ENCODE measurements at places on chromosomes 4 and X.

DNA sequence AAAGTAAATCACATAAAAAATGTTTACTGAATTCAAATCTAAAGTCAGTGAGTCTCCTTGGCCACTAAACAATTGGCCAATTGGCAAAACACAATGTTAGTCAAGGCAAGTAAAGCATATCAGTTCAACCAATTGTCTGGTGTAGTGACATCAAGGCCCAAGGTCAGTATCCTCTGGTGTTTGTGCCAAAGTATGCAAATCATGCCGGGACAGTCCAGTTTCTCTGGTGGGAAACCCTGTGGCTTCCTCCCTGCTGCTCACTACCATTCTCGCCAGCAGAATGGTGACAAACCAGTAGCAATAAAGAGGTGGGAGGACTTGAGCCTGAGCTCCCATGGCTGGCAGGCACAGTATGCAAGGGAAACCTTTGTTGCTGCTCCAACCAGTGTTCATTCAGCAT, 314.9 kb upstream of the FGF13 start:
- no peak for DNase-seq

GRCh38 chr4:126701756-126702155, 931.0 kb upstream of the INTU start:
- no peak for DNase-seq

GRCh38 chr4:104064646-104065577, 345.1 kb upstream of the TACR3 start:
- no peak for DNase-seq

DNA sequence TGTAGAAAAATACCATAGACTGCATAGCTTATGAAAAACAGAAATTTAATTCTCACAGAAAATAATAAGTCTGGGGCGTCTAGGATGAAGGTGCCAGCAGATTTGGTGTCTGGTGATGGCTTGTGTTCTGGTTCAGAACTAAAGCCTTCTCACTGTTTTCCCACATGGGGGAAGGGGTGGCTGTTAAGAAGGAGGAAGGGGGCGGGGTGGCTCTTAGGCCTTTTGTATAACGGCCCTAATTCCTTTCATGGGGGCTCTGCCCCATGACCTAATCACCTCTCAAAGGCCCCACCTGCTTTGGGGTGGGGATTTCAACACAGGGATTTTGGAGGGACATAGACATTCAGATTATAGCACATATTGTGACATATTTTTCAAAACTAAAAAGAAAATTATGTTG, 173.2 kb upstream of the TECRL start:
- DNase-seq: no peak

DNA sequence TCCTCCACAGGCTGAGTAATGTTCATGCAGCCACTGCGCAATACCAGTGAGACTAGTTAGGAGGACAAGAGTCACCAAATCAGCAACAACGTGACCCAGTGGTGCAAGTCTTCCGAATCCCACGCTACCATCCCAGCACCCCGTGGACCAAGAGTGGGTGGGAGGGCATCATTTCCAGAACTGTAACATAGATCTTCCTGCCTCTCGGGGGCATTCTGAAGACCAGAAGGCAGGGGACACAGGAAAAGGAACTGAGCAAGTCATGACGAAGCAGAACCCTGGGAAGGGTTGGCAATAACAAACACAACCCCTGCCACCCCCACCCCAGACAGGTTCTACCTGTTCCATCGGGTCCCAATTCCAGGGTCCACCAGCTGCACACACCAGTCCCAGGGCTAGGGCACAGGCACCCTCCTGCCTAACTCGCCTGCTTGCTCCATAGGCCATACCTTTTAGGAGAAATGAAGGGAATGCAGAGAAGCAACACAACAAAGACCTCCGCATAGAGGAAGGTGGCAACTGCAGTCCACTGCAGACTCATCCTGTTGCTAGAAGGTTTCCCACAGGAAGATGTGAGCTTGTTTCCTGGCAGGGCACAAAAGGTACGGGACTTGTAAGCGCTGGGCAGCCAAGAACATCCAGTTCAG, 1.4 kb downstream of the BCAP31 start:
- DNase-seq: no peak

GRCh38 chrX:114964374-114964773, 53.0 kb downstream of the IL13RA2 start:
- no peak for DNase-seq

DNA sequence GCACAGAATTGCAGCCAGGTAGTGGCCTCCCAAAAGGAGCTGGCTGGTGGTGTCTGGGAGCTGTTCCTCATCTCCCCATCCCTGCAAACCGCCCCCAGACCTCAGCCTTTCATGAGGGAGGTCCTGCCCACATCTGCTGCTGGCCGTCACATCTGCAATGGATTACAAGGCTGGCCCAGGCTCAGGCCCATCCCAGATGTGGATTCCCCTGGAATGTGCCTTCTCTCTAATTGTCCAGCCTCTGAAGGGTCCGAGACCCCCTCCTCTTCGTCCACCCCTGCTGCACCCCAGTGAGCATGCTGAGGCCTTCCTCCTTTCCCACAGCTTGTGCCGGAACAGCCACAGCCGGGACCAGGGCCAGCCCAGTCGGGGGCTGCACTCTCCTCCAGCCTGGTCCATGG, 115.0 kb upstream of the NALF2 start:
- DNase-seq: no peak

DNA sequence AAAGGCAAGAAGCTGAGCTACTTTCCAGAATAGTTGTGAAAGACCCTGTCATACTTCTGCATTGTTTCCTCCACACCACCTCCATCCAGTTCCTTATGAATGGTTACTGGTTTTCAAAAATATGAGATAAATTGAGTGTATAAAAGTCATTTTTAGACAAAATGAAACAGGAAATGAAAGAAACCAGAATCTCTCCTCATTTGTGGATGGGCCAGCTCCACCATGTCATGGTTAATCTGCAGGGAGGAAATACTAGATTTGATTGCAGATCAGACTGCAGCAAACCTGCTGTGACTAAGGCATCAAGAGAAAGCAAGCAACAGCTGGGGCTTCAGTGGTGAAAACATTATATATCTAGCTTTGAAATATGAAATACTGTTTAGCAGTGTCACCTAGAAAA, 23.8 kb downstream of the F9 start:
- DNase-seq: no peak

DNA sequence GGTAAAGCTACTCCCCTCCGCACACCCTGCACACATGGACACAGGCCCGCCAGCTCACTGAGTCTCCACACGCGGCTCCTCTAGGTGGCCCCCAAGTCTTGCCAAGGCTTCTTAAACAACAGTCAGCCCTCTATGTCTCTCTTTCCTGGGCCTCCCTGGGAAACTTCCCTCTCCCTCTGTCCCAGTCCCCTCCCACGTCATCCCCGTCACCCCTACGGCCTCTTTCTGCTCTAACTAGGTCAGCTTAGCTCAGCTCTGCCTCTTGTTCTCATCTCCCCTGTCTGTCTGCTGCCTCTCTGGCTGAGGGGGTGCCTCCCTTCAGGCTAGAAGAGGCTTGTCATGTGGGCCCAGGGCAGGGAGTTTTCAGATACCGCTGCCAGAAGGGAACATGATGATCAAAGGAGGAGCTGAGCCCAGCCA, 38.8 kb downstream of the SEPTIN6 start:
- DNase-seq: no peak

DNA sequence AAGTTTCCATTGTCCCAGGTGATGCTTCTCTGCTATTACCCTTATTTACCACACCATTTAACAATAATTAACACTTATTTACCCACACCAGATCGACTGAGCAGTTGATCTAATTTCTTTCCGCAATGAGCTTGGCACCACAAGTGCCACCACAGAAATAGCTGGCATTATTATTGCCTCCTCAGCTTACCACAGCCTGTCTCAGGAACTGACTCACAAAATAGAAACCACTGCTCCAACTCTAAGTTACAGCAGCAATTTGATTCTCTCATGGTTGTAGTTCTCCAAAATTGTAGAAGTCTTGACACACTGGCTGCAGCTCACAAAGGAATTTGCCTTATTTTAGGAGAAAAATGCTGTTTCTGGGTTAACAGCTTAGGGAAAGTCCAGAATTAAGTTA, 22.5 kb downstream of the ZNF721 start:
- no peak for DNase-seq

DNA sequence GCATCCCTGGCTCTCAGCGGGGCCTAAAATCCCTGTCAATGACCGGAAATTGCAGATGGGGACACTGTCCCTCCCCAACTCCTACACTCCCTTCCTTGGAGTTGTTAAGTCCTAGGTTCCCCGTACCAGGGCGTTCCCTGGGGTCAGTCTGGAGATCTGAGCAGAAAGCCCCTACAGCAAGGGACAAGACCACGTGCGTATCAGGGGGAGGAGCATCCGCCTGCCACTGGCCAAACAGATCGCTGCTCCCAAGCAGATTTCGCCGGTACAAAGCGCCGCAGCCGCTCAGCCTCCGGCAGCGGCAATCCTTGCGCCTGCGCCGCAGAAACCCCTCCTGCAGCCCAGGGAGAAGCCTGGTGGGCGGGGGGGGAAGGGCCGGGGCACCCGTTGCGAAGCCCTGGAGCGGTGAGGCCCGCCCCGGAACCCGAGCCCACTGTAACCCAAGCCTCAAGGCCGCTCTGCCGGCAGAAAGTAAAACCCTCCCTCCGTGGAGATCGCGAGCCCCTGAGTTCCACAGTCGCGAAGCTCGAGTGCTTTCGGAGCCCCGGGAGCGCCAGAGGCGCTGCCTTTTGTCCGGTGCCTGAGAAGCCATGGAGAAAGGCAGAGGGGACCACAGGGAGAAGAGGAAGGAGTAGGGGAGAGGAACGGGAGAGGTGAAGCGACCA, 2.7 kb downstream of the CRMP1 start:
- DNase-seq: no peak

GRCh38 chrX:19595043-19595677, 79.9 kb upstream of the MAP3K15 start:
- DNase-seq: no peak

DNA sequence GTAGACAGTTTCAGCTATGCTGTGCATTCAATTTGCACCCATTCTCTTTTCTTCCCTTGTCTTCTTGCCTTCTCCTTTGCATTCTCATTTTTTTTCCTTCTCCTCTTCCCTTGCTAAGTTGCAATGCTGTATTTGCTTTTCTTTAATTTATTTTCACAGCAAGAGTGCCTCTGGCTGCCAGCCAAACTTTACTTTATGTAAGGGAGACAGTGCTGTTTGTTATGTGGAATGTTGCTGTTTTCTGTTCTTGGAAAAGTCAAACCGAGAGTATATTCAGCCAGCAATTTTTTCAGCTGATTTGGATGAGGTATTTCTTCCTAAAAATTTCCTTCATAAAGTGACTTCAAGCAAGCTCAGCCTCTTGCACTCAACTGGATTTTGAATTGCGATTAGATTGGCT, 1293.4 kb downstream of the ARAP2 start:
- no peak for DNase-seq

DNA sequence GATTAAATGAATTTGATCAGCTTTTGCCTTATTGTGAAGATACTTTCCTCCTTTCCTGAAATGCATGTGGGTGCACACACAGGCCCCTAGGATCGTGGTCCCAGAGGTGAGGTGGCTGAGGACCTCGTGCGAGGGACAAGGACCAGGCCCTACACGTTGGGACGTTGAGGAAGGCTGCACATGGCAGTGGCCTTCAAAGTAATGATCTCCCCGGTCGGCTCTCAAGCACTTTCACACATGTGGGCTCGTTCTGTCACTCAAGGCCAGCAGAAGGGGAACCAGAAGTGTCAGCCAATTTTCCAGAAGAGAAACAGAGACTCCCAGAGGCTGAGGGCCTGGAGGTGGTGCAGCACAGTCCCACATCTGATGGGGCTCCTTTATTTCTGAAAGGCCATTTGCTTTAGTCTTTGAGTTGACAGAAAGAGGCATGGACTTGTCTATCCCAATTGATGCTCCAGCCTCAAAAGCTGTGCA, 196.8 kb downstream of the AFAP1 start:
- DNase-seq: no peak

GRCh38 chr4:181637186-181638105, 605.8 kb upstream of the TENM3 start:
- DNase-seq: no peak

DNA sequence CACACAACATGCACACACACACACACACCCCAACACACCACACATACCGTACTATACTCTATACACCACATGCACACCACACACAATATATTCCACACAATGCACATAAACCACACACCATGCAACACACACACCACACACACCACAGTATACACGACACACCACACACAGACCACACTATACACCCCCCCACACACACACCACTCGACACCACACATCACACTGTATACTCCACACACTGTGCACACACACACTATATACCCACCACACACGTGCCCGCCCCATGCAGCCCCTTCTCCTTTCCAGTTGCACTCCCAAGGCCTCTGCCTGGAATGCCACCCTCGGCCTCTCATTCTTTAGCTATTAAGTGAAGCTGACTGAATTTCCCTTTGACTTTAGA, 148.2 kb upstream of the NOCT start:
- no peak for DNase-seq

GRCh38 chr4:145316897-145317574, 136.6 kb upstream of the OTUD4 start:
- DNase-seq: no peak

- no peak for DNase-seq
Observed at GRCh38 chr4:36222702-36223101, 21.6 kb downstream of the ARAP2 start.

- DNase-seq: no peak
Observed at GRCh38 chr4:5711479-5712184, 631 bp downstream of the EVC start.

GRCh38 chrX:70476934-70477733, 32.5 kb downstream of the DLG3 start:
- no peak for DNase-seq

GRCh38 chr4:147370473-147370872, 110.4 kb upstream of the EDNRA start:
- DNase-seq: no peak

- DNase-seq: no peak
Observed at GRCh38 chr4:81353861-81354260, 117.8 kb downstream of the RASGEF1B start.

DNA sequence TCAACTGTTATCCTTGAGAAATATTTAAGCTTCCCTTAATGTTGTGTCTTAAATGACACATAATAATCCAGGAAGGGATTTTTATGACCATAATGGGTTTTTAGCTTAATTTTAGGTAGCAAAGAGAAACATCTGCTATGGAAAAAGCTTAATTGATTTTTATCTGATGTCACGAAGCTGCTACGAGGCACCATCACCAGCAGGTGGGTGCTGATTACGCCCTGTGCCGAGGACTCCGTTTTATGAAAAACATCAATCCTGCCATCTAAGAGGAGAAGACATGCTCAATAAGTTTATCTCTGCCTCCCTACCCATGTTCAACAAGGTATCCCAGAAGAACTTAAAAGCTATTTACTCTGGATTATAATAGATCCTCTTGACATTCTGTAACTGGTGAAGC, 280.6 kb upstream of the ZFP42 start:
- DNase-seq: no peak

GRCh38 chrX:39591099-39591498, 506.7 kb downstream of the BCOR start:
- no peak for DNase-seq

DNA sequence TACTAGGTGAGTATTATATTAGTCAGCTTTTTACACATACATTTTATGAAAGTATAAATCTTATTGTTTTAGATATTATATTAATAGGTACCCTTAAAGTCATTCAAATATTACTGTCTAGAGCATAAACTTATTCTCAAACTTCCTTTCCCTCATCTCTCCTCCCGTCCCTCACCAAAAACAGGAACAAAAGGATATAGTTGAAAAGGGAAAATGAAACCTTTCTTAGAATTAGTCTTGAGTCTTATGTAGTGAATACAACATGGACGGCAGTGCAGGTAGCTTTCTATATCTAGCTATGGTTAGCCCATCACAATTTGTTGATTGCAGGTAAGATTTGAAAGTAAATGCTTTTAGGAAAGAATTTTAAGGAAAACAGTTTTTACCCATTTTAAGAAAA, 65.6 kb downstream of the RBPJ start:
- DNase-seq: no peak

Data from activated T-helper 1 cell treated with Interleukin-2 at 50 U/mL for 16 hours (primary cell).